ENCODE measurements at places on chromosomes 2 and 18.
A peak's percentile ranks its signal among the peaks of the same experiment; 100 is the strongest.

GRCh38 chr2:21407851-21408250, 284.1 kb downstream of the TDRD15 start:
- DNase-seq = no peak

DNA sequence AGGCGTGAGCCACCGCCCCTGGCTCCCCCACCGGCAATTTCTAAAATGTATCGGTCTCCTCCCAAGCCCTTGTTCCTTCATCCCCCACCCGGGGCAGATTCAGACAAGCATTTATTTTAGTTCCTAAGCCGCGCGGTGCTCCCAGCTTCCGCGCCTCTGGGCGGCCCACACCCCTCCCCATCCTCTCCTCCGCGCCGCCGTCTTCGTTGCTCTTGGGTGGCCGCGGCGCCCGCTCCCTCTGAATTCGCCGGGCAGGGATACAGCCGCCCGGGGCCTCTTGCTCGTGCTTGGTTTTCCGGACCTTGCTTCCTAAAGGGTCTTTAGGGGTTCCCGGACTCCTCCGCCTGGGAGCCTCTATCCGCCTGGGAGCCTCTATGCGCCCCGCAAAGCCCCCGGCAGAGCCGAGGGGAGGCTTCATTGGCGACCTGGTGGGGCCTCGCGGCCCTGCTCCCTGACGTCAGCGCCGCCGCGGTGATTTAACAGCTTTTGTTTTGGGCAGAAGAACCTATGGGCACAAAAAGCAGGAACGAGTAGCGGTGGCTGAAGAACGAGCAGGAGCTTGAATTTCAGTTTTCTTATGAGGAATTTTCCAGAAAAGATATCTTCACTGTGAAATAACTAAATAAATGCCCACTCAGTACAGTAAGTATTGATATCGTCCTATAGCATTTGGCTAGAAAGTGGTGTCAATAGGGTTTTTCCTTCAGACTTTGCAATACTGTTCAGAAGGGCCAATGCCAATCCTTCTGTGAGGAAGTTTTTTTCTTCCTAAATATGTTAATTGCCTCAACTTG, 37.3 kb downstream of the PRKRA start:
- DNase-seq = peak; percentile 65

GRCh38 chr2:124804014-124804940, 779.2 kb downstream of the CNTNAP5 start:
- peak; percentile 19 for DNase-seq

DNA sequence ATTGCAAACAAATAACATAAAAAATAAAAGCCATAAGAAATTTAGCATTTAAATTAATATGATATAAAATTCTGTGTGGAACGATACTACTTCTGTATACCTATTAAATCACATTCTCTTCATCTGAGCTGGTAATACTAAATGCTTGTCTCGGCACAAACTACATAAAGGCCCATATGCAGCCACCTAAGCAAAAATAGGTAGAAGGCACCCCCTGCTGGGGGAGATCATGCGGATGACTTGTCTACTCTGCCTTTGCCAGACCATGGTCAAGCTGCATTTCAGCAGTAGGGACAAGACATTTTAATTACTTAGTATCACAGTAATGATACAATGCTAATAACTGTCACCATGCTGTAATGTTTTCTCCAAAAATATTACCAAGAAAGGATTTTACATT, 108.0 kb downstream of the CDH19 start:
- DNase-seq = no peak

GRCh38 chr2:59566739-59567138, 986.7 kb downstream of the BCL11A start:
- DNase-seq = no peak

DNA sequence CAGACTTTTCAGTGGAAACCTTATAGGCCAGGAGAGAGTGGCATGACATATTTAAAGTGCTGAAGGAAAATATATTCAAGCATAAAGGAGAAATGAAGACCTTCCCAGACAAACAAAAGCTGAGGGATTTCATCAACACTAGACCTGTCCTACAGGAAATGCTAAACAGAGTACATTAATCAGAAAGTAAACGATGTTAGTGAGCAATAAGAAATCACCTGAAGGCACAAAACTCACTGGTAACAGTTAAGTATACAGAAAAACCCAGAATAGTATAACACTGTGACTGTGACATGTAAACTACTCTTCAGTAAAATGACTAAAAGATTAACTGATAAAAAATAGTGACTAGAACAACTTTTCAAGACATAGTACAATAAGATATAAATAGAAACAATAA, 87.4 kb downstream of the ATP8B1 start:
- no peak for DNase-seq

DNA sequence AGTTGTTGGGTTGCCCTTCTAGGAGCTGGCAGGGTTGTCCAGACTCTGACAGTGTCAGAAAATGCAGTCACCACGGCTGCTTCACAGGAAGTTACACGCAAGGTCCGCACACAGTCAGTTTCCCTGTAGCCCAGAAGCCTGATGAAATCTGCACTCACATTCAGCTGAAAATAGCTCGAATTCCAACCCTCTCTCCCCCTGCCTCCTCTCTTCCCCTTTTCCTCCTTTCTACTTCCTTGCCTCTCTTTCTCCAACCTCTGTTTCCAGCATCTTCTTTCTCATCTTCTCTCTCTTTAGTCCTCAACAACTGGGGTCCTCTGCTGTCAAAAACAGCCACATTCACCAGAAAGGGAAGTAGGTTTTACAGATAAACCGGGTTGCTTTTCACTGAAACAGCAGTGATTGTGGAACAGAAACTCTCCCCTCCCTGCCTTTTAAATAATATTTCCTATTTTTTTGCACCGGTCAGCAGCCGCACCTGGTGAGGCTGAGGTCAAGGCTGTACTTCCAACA, 69.3 kb downstream of the BCL11A start:
- peak; percentile 92 for DNase-seq

GRCh38 chr2:127105656-127106456, 1.1 kb downstream of the BIN1 start:
- DNase-seq = peak; percentile 26

- no peak for DNase-seq
Measured at GRCh38 chr2:134293719-134294537, 40.1 kb downstream of the MGAT5 start.

DNA sequence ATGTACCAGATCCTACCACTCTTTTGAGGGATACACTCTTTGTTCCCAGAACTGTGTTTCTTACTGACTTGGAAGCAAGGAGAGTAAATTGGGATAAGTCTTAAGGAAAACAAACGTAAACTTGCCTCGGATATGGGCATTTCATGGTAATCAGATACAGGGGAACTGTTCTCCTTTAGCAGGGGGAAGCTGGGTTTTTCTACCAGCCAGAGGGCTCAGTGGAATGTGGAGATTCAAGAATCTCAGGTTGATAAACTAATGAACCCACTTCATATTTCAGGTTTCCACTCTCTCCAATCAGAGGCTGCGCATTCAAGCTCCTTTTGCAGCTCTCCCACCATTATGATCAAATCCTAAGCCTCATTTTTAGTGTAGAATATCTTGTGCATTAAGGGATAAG, 676.5 kb upstream of the FSHR start:
- no peak for DNase-seq

DNA sequence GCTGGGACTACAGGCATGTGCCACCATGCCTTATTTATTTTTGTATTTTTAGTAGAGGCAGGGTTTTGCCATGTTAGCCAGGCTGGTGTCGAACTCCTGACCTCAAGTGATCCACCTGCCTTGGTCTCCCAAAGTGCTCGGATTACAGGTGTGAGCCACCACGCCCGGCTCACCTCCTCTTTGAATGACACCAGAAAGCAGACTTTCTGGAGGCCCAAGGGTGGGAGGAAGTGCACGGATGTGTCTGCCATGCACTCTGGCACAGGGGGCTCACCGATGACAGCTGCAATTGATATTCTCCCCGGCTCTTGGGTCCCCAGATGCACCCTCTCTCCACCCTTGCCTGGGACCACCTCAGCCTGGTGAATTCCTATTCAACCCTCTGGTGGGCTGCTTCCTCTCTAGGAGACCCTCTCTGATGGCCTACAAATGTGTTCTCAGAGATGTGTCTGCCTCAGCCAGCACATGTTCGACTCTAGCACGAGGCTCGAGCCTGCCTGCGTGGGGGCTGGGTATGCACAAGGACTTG, 87.3 kb downstream of the SEPTIN10 start:
- DNase-seq = no peak

DNA sequence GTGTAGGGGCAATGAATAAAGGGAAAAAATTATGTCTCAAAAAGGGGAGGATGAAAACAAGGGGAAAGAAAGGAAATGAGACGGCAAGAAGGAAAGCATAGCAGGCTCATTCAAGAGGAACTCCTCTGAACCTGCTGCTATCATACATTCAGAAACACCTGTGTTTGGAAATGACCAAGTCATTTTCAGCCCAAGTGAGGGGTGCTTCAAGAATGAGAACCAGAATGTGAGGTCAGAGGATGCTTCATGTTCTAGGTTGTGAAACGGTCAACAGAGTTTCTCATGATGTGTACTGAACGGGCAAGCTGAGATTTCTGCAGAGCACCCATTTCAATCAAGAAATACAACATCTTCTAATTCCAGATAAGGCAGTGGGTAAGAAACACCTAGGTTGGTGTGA, 1367.2 kb upstream of the CELF4 start:
- no peak for DNase-seq

- no peak for DNase-seq
Measured at GRCh38 chr2:42918041-42918440, 125.7 kb upstream of the HAAO start.

- DNase-seq = no peak
Measured at GRCh38 chr2:221529943-221530652, 42.0 kb downstream of the EPHA4 start.

GRCh38 chr2:134089454-134089853, 164.4 kb upstream of the MGAT5 start:
- no peak for DNase-seq

- no peak for DNase-seq
Measured at GRCh38 chr2:124805060-124805459, 780.0 kb downstream of the CNTNAP5 start.

GRCh38 chr2:170362313-170362870, 184.4 kb downstream of the MYO3B start:
- no peak for DNase-seq

Measured in CD14-positive monocyte (primary cell).